ENCODE measurements at places on chromosomes 1 and 21.

GRCh38 chr1:33161061-33161681, 20.7 kb downstream of the TRIM62 start:
- DNase-seq = no peak

- DNase-seq = no peak
Measured at GRCh38 chr1:214582289-214582891, 20.6 kb upstream of the CENPF start.

- DNase-seq = no peak
Measured at GRCh38 chr1:70264839-70265238, 43.7 kb downstream of the SRSF11 start.

DNA sequence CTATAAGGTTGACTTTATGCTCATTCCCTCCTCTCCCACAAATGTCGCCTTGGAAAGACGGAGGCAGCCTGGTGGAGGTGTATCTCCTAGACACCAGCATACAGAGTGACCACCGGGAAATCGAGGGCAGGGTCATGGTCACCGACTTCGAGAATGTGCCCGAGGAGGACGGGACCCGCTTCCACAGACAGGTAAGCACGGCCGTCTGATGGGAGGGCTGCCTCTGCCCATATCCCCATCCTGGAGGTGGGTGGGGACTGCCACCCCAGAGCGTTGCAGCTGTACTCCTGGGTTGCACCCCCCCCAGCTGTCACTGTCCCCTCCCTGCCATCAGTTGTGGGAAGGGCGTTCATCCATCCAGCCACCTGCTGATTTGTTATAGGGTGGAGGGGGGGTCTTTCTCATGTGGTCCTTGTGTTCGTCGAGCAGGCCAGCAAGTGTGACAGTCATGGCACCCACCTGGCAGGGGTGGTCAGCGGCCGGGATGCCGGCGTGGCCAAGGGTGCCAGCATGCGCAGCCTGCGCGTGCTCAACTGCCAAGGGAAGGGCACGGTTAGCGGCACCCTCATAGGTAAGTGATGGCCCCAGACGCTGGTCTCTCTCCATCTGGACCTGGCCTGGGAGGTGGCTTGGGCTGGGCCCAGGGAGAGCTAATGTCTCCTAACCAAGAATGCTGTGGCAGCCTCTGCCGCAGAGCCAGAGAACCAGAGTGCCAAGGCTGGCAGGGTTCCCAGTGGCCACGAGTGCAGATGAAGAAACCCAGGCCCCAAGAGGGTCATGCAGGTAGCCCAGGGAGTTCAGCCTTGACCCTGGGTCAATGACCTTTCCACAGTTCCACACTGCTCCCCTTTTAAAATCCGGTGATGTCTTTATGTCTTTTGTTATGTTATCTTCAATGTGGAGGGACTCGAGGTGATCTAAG, 13.1 kb downstream of the PCSK9 start:
- DNase-seq = no peak

- no peak for DNase-seq
Measured at GRCh38 chr1:6873298-6874015, 88.2 kb downstream of the CAMTA1 start.

- no peak for DNase-seq
Measured at GRCh38 chr1:17564458-17565393, 25.2 kb downstream of the ARHGEF10L start.

GRCh38 chr1:10208537-10208936, 1.8 kb upstream of the KIF1B start:
- DNase-seq = no peak

DNA sequence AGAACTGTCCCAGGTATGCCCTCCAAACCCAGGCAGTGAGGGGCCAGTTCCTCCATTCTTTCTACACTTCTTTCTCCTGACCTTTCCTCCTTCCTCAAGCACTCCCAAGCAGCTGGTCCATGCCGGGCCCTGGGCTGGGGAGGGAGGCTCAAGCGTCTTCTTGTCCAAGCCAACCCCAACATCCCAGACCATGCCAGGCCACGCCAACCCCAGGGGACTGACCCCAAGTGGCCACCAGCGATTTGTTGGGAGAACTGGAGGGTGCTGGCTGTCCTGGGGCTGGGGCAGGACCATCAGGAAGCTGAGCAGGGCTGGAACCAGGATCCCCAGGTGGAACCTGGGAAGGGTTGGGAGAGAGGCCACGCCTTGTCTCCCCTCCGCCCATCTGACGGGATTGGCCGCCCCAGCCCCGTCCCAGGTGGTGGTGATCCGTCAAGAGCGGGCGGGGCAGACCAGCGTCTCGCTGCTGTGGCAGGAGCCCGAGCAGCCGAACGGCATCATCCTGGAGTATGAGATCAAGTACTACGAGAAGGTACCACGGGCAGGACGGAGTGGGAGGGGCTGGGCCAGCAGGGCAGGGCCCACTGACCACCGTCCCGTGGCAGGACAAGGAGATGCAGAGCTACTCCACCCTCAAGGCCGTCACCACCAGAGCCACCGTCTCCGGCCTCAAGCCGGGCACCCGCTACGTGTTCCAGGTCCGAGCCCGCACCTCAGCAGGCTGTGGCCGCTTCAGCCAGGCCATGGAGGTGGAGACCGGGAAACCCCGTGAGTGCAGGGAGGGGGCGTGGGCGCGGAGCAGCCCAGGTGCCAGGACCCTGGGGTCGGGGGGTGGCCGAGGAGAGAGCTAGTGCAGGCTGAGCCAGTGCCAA, 29.9 kb downstream of the EPHA8 start:
- DNase-seq = no peak

GRCh38 chr21:27825035-27825434, 858.1 kb upstream of the ADAMTS5 start:
- DNase-seq = no peak

DNA sequence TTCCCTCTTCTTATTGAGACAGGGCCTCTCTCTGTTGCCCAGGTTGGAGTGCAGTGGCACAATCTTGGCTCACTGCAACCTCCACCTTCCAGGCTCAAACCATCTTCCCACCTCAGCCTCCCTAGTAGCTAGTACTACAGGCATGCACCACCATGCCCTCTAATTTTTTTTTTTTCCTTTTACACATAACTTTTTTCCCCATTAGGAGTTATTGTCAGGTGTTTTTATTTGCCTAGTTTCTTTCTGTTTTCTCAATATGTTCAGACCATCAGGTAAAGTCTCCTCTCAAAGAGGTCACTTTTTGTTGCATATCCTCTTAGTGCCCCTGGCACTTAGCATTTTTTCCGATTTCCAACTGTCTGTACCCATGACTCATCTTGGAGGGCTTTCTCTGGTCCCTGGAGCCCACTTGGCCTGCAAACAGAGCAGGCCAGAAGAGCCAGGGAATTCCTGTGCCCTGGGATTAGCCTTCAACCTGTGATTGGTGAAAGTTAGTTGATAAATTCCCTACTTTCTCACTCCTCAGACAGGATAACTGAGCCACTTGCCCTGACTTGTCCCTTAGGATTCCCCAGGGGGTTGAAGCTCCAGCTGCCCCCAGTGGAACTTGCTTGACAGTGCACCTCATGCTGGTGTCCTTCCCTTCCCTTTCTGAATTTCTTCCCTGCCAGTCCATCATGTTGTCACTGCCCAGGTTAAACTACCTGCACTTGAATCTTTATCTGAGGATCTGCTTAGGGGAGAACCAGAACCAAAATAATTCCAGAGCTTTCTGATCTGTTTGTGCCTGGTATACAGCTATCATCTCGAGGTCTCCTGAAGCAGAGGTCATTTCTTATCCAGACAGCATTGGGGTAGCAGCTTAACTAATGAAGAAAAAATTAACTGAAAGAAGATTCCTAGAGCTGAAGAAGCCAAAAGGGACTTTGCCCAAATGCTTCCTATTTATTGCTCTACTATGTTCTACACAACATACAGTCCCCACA, 2.4 kb downstream of the NTPCR start:
- DNase-seq = no peak

- DNase-seq = no peak
Measured at GRCh38 chr1:51833700-51834099, 44.8 kb downstream of the NRDC start.

GRCh38 chr1:218401441-218401997, 56.4 kb downstream of the TGFB2 start:
- no peak for DNase-seq

DNA sequence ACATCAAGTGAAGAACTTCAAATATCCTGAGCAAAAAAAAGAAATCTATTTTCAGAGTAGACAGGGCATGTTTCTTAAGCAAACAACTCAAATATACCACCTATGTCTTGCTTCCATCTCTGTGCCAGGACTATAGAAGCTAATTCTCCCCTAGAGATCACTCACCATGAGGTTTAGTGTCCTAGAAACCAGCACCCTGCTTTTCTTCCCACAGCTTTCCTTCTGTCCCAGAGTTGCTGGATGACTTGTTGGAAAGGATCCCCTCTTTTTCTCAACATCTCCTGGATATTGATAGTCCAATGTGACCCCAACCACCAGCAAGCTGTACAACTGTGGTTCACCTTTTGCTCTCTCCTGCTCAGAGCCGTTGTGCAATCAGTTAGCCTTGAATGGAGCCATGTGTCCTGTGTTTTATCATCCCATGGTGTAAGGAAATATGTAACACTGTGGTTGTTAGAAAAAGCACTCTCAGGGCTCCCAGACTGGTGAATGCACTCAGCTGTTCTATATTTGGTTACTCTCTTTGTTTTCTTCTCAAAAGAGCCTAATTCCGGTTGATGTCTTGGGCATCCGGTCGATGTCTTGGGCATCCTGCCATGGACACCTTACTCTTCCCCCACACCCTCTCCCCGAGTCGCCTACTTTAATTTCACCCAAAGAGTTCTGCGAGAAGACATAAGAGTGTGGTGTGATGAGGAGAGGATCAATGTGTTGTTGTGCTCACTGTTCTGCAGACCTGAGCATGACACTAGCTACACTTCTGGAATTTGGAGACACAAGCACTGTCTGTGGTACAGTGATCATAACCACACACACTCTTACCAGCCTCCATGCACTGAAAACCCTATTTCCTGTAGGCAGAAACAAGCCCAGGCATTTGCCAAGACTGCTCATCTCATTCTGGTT, 1.7 kb downstream of the TNFSF4 start:
- DNase-seq = no peak

DNA sequence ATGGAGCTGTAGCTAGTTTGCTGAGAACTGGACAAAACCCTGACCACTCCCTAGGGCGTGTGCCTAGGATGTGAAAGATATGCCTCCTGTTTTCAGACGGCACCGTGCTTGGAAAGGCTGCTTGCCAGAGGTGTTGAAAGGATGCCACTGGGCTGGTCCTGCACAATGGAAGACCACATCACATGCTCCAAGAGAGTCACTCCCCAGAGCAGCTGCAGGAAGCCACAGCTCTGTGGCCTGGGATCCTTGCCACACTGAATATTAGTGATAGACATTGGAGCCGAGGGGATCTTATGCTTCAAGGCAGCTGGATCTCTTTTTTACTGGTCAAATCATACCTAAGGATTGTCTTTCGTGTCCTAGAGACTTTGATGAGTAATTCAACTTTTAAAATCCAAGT, 6.6 kb upstream of the APP start:
- DNase-seq = no peak

DNA sequence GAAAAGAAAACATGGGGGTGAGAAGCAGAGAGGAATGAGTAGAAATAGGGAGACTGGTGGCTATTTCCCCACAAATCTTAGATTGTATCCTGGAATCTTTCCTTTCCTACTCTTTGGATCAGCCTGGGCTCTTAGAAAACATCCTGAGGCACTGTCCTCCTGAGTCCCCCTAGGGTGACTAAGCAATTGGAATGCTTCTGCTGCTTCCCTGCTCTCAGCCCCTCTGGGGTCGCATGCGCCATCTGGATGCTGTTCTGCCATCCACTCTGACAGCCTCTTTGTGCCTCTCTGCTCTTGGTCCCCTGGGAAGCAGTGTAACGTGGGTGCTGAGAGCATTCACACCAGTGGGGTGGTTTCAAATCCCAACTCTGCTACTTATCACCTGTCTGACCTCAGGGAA, 443.0 kb downstream of the SIPA1L2 start:
- no peak for DNase-seq

Measured in stimulated activated CD4-positive, alpha-beta T cell treated with anti-CD3 and anti-CD28 coated beads, TNF-alpha, amount 100 ng/mL, for 24 hours (primary cell).